ENCODE measurements at places on chromosomes 5 and 9.

GRCh38 chr5:2832394-2832793 is 80.9 kb upstream of the IRX2 start:
- no peak for DNase-seq

GRCh38 chr9:108056084-108056804 is 566.7 kb upstream of the KLF4 start:
- no peak for DNase-seq

DNA sequence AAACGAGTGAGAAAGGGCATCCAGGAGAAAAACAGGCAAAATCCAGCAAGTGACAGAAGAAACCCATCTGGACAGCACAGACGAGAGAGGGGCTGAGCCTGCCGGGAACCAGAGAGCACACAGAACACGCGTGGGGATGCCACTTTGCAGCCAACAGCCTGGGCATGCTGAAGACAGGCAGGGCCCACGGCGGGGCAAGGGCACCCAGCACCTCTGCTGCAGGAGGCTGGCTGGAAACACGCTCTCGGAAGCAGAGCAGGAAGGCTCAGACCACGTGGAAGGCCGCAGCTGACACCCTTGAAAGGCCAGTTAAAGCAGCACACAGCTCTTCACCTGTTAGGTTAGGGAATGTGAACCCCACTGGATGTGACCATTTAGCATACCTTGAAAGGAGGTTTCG is 76.1 kb downstream of the SECISBP2 start:
- DNase-seq, result no peak

- DNase-seq, result no peak
Observed at GRCh38 chr9:130965680-130966079, 26.6 kb upstream of the FIBCD1 start.

- DNase-seq, result no peak
Observed at GRCh38 chr9:5608298-5609225, 20.3 kb upstream of the RIC1 start.

GRCh38 chr5:168318240-168318639 is 26.8 kb downstream of the WWC1 start:
- no peak for DNase-seq

DNA sequence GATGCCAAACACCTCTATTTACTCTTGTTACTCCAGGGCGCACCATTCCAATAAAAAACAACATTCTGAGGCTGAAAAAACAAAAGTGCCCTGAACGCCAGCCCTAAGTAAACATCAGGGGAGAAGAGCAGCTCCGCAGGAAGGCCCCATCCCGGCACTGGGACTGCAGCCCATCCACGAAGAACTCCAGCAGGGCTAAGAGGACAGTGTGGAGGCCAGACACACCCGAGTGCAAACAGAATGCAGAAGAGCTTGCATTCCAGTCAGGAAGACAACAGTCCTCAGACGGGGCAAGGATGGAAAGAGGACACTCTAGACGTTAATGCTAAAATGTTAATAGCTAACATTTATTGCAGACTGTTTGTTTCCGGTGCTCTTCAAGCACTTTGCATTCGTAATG is 33.0 kb downstream of the FAM240B start:
- DNase-seq, result no peak

- DNase-seq, result no peak
Observed at GRCh38 chr5:111781200-111781599, 24.2 kb upstream of the NREP start.

DNA sequence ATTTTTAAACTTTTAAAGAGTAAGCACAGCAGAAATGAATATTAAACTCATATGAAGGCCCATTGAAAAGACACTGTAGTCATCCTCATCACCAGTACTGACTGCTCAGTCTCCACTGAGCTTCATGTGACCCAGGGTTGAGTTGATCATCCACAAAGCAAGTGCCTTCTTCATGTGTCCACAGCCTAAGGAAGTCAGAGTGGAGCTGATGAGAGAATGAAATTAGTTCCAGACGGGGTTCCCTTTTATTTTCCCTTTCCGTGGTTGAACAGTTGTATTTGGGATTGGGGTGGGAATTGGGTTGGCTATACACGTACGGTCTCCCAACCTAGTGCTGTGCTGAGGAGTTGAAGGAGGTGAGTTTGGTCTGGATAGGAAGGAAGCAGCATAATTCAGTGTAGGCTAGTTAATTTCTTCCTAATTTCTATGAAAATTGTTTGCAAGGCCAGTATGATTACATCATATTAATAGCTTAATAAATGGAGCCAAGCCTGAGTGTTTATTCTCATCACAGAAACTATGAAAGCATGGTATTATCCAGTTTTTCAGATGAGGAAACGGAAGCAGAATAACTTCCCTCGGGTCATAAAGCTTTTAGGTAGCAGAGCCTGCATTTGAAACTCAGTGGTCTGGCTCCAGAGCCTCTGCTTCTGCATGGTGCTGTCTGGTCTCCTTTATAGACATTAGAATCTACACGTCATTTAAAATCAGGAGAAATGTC is 103.9 kb upstream of the DMRT1 start:
- DNase-seq, result no peak

DNA sequence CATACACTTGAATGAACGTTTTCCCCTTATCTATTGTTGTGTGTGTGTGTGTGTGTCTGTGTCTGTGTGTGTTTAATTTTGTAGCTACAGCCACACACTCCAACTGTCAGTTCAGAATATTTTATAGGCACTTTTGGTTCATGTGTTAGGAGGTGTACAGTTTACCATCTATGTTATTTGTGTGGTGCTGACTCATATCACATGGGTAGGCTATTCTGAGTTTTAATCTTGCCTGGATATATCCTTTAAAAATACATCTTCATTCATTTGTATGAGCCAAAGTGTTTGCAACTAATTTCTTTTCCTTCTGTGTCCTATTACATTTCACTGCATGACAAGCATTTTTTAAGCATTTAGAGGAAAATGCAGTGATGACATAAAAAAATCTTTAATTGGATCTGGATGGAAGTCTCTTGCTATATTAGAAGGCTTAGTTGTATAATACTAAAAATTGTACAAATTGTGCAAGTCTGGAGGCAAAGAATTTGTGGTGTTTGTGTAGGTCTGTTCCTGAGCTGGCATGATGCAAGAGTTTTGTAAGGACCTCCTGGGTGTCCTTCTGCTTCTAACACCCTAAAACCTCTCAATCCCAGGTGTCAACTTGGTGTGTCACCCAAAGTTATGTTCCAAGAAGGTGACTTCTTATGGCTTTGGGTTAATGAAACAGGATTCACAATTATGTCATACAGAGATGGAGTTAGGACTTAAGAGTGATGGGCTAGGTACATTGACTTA is 52.4 kb upstream of the HMHB1 start:
- no peak for DNase-seq

- DNase-seq, result no peak
Observed at GRCh38 chr5:120919017-120919416, 454.9 kb downstream of the PRR16 start.

- no peak for DNase-seq
Observed at GRCh38 chr5:56148453-56148971, 84.6 kb downstream of the ANKRD55 start.

- no peak for DNase-seq
Observed at GRCh38 chr9:73011956-73012355, 59.1 kb upstream of the ALDH1A1 start.

DNA sequence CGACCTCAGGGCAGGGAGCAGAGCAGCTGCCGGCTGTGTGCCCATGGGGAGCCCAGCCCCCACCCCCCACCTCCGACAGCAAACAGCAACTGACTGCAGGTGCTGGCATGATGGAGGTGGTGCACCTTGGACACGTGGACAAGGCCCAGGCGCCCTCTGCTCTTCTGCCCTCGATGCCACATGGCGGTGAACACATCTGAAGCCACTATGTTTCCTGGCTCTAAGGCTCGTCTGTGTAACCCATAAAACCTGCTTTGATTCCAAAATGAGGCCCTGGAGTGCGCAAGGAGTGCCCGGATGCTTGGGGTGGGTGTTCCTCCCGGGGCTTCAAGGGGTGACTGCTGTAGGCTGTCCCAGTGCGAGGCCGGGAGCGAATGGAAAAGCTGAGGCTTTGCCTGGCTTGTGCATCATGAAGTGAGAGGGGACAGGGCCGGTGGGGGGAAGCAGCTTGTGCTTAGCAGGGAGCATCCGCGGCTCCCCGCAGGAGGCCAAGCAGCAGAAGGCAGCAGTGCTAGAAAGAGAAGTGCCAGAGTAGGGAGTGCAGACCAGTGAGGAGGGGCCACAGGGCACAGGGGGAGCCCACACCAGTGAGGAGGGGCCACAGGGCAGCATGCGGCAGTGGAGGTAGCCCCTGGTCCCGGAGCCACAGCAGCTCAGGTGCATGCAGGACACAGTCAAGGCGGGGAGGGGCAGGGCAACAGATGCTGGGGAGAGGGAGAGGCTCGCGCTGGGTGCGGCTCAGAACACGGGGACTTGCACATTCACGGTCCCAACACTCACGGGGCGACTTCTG is 30.0 kb downstream of the NKD2 start:
- no peak for DNase-seq

DNA sequence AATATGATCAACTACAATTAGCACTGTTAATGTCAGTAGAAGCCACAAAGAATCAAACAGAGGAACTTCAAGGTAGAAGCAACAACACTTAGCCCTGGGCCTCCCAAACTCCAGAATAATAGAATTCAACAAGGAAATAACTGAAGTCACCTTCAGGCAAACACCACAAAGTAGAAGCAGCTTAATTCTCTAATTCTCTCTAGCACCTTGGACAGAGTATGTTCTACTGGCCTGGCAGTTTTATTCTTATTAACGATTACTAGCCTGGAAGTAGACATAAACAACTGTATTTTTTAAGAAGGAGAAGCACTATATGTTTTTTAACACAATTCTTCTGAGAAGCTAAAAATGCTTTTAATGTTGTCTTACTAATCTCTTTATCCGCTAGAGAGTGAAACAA is 911.9 kb downstream of the DTWD2 start:
- DNase-seq, result no peak

All from T-helper 22 cell (primary cell).